ENCODE measurements at places on chromosomes 2 and 18. TPM values are rescaled to one million over a fixed set of nuclear protein-coding genes. Genes with fewer than 3 reads are reported as not detected.

- peaks cover 43% of the 10 kb centered on the region for H3K4me1 ChIP-seq
- H3K4me3 ChIP-seq: peak overlapping the region; percentile 88
- peak overlapping the region; percentile 99 for H3K27ac ChIP-seq
- peaks cover 11% of the 10 kb centered on the region for H3K27me3 ChIP-seq
- DNase-seq: peak; percentile 62
Observed at GRCh38 chr2:118185210-118186109, 97.2 kb downstream of the INSIG2 start.

DNA sequence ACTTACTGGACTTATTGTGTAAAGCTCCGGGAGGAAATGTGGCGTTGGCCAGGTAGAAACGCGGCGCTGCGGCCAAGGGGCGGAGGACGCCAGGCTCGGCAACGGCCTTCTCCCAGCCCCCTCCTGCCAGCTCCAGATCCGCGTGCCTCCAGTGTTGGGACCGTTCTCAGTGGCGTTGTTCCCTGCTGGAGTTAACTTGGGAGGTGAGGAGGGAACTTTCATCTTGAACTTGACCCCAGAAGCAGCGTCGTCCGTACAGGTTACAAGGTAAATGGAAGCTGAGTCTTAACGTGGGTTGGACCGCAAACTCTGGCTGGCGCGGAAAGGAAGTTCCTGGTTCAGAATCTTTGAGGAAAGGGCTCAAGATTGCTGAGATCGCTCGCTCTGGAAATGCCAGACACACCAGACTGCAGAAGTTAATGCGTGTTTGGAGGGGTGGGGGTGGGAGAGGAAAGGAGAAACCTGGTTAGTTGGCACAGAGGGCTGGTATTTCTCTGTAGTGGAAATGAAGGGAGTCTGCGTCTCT lies 1.3 kb downstream of the TANC1 start:
- H3K4me3 ChIP-seq: peak overlapping the region; percentile 91
- DNase-seq: peak; percentile 44
- peaks cover 29% of the 10 kb centered on the region for H3K4me1 ChIP-seq
- H3K36me3 ChIP-seq: no peaks in the 10 kb centered on the region

RPRM gene
- 28.1 TPM for total RNA-seq

UGT1A8 gene
- total RNA-seq: not detected

Data from WTC11 (cell line).